ENCODE measurements at places on chromosomes 2 and 18. TPM values are rescaled to one million over a fixed set of nuclear protein-coding genes. Genes with fewer than 3 reads are reported as not detected.

GRCh38 chr2:127194447-127194846 lies 25.7 kb downstream of the CYP27C1 start:
- DNase-seq = no peak

The CCDC141 gene
- 3.1 TPM for total RNA-seq

DNA sequence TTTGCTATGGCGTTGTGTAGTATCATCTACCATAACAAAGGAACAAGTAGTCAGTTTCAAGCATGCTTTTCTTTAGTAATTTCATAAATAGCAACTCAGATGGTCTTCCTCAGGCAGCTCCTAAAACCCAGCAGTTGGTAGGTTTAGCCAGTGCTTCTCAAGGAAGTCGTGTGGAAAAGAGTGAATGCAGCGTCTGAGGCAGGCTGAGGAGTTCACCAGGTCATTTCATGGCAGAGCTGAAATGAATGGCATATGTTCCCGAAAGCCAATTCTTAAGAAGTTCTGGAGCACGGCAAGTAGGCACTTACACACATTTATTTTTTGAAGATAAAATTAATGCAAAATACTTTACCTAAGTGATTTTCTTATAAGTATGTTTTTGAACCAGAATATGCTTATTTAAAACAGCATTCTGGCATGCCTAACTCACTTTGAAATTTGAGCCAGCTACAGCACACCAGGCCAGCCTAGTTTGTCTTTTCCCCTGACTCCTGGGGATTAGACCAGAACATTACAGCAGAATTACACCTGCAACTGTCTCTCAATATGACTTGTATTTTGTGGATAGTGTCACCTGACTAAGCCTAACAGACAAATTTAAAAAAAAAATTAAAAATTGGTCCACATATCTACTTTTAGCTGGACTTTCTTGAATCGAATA lies 62.2 kb downstream of the OSBPL6 start:
- no peak for DNase-seq

GRCh38 chr2:71715241-71715750 lies 261.9 kb downstream of the DYSF start:
- no peak for DNase-seq

The EFR3B gene
- 0.05 TPM for total RNA-seq

- peak; percentile 10 for DNase-seq
Observed at GRCh38 chr2:168470320-168471162, 14.5 kb downstream of the CERS6 start.

DNA sequence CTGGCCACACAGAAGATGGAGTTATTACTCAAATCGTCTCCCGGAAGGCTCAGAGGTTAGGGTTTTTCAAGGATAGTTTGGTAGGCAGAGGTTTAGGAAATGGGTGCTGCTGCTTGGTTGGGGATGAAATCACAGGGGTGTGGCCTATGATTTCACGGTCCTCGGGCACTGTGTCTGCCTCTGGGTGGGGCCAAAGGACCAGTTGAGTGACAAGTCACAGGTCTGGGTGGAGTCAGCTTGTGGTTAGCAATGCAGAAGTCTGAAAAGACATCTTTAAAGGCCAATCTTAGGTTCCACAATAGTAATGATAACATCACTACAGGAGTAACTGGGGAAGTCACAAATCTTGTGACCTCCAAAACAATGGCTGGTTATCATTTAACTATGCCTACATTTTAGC lies 387.8 kb downstream of the ZNF521 start:
- DNase-seq = no peak

GRCh38 chr18:34840256-34840826 lies 130.2 kb downstream of the DTNA start:
- DNase-seq = no peak

The ZSWIM2 gene
- total RNA-seq = not detected

DNA sequence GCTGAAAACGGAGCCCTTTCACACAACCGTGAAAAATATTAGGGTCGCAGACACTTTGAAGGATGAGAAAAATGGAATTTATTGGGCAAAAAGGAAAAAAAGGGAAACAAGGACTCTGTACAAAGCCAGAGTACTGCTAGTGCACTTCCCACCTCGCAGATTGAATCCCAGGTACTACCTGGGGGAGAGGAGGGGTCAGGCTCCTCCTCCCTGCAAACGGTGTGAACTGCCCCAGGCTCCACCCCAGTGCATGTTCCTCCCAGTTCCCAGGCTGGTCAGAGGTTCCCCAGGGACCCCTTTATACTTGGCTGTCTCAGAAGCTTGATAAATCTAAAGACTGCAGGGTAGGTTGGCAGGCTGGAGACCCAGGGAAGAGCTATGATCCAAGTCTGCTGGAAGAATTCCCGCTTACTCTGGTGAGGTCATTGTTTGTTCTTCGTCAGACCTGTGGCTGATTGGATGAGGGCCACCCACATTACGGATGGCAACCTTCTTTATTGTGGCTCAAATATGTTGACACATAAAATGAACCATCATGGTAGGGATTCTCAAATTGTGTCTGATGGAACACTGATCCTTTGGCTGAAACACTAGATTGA lies 290.4 kb upstream of the POU3F3 start:
- no peak for DNase-seq

DNA sequence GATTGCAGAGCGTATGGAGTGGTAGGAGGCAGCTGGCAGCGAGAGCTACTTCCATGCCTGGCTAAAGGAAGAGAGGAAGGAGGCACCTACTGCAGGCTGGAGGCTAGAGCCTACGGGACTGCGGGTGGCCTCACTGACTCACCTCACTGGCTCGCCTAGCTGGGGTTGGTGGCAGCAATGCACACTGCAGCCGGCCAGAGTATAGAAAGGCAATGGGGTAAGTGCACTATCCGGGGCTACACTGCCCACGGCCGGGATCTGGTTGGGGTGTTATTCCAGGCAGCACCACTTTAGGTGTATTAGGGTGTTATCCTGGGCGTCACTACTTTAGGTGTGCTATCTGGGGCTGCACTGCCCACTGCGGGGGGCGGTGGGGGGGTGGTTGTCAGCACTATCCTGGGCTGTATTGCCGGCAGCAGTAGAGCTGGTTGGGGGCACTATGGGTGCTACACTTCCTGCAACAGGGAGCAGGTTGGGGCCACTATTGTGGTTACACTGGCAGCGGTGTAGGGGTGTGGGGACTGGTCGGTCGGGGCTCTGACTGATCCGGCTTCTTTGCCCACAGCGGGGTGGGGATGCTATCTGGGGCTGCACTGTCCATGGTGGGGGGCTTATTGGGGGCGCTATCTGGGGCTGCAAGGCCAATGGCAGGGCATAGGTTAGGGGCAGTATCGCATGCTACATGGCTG lies 33.3 kb upstream of the ANKRD62 start:
- no peak for DNase-seq

DNA sequence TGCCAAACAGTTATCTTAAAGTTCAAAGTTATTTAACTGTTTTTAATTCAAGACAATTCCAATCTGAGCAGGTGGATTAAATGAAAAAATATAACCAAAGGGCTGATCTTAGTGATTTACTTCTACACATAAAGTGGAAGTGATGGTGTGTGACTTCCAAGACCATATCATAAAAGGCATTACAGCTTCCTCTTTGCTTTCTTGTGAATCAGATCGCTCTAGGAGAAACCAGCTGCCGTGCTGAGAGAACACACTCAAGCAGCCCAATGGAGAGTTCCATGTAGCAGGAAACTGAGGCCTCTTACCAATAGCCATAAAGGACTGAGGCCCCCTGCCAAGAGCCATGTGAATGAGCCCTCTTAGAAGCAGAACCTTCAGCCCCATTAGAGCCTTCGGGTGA lies 197.4 kb downstream of the NBAS start:
- no peak for DNase-seq

GRCh38 chr2:231221761-231222160 lies 23.3 kb downstream of the ARMC9 start:
- DNase-seq = no peak

The ATP8B1 gene
- total RNA-seq = not detected

The ALPI gene
- not detected for total RNA-seq

The DSG2 gene
- 0.53 TPM for total RNA-seq

GRCh38 chr2:42386682-42387081 lies 25.7 kb upstream of the COX7A2L start:
- DNase-seq = peak; percentile 26

The TUBA3E gene
- not detected for total RNA-seq

DNA sequence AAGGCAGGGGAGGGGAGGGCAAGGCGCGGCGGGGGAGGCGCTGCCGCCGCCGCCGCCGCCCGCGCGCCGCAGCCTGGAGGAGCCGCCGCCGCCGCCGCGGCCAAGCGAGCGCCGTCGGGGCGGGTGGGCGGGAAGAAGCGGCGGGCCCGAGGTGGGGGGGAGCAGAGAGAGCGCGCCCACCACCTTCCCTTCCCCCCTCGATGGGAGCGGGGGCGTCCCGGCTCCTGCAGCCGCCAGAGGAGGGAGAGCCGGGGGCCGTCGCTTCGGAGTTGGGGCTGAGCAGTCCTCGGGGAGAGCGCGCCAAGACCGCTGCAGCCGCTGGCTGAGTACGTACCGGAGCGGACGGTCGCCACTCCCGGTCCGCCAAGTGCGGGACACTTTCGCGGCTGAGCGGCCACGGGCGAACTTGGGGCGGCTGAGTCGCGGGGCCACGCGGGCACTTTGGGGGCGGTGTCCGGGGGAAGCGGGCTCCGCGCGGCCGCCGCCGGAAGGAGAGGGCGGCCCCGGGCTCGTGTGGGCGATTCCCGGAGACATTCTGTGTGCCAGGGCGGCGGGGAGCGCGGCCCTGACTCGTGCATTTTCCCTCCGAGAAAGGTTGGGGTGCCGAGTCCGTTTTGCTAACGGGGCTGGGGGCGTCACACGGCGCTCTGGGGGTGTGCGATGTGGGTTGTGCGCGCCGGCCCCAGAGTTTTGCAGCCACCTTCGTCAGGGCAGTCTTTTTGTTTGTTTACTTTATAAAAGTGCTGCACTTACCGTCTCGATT lies at the start of gene NAB1:
TSS of gene NAB1 (plus strand) at position 49 of the 763 bp plus-strand sequence. CDS start 10,094 bp downstream, outside the sequence.
- DNase-seq = peak; percentile 78

DNA sequence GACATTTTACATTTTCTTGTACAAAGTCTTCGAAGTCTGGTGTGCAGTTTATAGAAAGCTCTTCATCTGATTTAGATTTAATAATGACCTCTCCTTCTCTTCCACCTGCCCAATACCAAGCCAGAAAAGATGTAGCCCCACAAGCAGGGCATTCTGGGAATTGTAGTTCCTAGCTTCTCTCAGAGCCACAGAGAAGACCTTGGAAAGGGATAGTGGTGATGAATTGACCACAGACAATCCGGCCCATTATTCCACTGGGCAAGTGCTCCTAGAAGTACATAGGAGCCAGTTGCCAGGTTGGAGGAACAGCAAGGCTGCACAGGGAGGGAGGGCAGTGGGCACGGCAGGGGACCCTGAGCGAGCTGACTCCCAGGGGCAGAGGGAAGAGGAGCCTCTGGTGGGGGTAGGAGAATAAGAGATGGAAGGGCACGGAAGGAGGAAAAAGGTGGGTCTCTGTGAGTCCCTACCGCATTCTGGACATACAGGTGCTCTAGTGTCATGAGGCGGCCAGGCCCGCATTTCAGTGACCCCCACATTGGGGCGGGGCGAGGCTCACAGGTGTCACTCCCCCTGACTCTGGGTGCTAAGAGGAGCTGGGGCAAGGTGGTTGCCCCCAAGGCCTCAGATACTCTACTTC lies 152.5 kb upstream of the HAAO start:
- DNase-seq = no peak

The GKN2 gene
- not detected for total RNA-seq

DNA sequence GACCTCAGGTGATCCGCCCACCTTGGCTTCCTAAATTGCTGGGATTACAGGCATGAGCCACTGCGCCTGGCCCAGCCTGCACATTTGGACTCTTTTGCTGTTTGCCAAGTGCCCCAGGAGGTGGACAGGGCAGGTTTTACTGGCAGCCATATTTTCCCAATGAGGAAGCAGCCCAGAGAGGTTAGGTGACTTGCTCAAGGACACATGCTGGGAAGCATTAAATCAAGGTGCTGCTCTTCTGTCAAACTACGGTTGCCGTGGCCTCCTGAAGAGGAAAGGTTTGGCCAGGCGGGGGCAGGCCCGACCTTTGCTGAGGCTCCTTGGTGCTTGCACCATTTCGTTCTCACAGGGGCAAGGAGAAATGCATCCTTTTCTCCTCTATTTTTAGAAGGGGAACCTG lies 44.0 kb downstream of the DNMT3A start:
- DNase-seq = no peak

- DNase-seq = no peak
Observed at GRCh38 chr18:23210526-23210925, 75.2 kb downstream of the CABLES1 start.

- DNase-seq = no peak
Observed at GRCh38 chr2:234422273-234422732, 74.6 kb downstream of the ARL4C start.

GRCh38 chr18:77100751-77101355 lies 31.7 kb downstream of the MBP start:
- peak; percentile 63 for DNase-seq

The RIF1 gene
- 37.0 TPM for total RNA-seq

The KCNK3 gene
- not detected for total RNA-seq

DNA sequence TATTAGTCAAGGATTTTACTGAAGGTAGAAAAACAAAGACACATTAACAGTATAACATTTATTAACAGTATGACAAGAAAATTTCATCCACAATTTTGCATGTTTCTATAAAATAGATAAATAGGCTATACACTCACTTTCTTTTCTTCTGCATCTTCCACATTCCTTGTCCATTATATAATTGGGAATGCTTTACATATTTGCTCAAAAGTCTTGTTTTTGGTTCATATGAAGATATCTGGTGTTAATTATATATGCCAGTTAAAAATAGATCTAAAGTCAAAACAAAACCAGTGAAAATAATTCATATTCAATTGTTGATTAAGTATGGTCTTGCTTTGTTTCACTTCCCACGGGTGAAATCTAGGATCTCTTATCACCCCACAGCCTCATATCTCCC lies 53.4 kb downstream of the SERPINB7 start:
- no peak for DNase-seq

DNA sequence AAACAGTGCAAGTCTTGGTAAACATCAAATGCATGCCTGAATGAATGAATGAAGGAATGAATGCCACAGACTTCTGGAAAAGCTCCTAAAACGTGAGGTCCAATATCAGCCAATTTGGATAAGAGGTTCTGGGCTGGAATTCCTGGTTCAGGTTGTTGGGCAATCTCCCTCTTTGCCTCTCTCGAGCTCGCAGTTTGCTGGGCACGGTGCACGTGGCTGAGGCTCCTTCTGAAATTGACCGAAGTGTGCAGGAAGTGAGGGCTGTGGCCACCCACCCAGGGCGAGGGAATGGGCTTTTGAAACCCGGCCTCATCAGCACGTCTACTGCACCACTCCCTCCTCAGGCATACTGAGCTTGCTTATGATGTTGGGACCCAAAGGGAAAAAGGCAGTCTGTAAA lies 288.8 kb upstream of the HS6ST1 start:
- DNase-seq = no peak

The UXS1 gene
- 37.5 TPM for total RNA-seq

DNA sequence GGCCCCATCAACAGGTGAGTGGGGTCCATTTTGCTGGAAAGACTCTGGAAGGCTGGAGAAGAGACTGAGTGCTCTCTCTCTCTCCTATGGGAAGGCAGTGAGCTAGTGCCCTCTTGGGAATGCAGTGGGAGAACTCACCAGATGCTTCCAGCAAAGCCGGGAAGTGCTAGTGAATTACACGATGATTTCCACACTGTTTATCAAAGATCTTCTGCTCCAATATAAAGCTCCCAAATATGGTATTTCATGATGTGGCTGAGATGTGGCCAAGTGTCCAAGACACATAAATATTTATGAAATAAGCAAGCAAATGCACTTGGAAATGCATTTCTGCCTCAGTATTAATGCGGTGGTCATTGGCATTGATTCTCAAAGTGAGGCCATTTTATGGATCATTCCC lies 135.9 kb downstream of the VAPA start:
- DNase-seq = no peak

The ABCA12 gene
- not detected for total RNA-seq

The RMDN2 gene
- 10.9 TPM for total RNA-seq

GRCh38 chr2:204899983-204900382 lies 354.7 kb downstream of the PARD3B start:
- DNase-seq = no peak

GRCh38 chr2:203710226-203710625 lies 3.8 kb downstream of the CD28 start:
- DNase-seq = no peak

The FAHD2B gene
- total RNA-seq = 14.9 TPM

Measured in natural killer cell (primary cell).